ENCODE measurements at places on chromosomes 3 and 15. TPM values are rescaled to one million over a fixed set of nuclear protein-coding genes. Genes with fewer than 3 reads are reported as not detected.

Gene LRRC2
- total RNA-seq, result 70.6 TPM

Gene ITPKA
- total RNA-seq, result 1.0 TPM

Gene RAB6B
- total RNA-seq, result 42.4 TPM

Gene CPA3
- total RNA-seq, result 1.9 TPM

Gene WDR72
- total RNA-seq, result not detected

Gene PAK6
- total RNA-seq, result 2.6 TPM

Gene AP3B2
- total RNA-seq, result 0.22 TPM

- no peak for DNase-seq
Observed at GRCh38 chr3:101966226-101966625, 116.9 kb downstream of the NFKBIZ start.

DNA sequence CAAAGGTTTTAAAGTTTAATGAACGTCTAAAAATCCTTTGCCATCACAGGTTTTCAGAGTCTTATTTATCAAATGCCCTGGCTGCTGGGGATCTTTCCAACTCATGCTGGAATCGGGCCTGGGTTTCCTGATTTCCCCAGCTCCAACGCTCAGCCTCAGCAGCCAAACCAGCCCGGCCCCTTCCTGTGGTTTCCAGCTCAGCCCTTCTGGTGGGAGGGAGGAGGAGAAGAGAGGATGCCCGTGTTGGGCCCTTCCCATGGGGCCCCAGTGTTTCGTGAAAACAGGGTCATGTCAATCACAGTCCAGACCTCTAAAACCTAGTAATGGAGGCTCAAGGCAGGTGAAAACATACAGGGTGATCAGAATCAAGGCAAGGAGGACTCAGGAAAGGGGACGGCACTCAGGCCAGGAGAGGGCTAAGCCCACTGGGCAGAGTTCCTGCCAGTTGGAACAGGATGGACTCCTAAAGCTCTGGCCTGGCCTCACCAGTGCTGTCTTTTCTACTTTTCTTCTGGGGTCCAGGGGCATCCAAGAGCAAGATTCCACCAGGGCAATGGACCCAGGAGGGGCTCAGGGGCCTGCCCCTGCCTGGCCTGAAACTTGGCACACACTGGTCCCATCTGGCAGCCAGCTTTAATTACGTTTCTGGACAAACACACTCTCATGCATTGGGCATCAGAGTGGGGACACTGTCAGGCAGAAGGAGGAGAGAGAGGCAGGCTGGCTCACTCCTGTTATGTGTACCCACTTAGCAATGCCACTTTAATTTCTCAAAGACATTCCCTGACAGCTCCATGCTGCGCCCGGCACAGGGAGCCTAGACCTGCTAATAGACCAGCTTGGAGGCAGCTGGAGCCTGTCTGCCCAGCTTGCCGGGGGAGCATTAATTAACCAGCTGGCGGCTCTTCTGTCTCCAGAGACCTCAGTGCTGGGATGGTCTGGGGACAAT, 194.6 kb downstream of the FAM43A start:
- DNase-seq, result peak; percentile 86

- no peak for DNase-seq
Observed at GRCh38 chr15:57972864-57973263, 92.6 kb downstream of the ALDH1A2 start.

DNA sequence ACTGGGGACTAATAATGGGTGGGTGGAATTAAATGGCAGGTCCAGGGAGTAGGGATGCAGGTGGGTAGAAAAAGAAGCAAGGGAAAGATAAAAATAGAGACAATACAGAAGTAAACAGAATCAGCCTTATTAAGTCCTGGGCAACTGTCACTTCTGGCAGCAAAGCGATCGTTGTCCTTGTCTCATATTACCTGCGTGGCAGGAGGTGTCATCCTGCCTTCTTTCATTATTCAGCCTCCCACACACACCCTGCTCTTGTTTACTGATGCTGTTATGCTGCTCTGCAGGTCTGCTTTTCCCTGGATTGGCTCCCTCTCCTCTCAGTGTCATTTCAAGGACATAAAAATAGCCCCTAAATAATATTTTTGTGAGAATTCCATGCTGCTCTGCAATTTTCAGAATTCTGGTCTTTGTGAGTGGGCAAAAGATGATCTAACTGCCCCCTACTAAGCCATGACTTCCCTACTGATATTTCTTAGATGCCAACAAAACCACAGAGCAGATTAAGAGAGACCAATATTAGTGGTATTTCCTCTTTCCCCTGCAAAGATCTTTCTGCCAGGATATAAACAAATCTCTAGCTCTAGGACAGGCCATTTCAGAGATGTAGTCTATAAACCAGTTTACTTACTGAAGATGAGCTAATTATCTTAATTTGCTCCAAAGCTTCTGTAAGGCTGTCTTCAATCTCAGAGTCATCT, 8.5 kb downstream of the VEPH1 start:
- DNase-seq, result no peak

DNA sequence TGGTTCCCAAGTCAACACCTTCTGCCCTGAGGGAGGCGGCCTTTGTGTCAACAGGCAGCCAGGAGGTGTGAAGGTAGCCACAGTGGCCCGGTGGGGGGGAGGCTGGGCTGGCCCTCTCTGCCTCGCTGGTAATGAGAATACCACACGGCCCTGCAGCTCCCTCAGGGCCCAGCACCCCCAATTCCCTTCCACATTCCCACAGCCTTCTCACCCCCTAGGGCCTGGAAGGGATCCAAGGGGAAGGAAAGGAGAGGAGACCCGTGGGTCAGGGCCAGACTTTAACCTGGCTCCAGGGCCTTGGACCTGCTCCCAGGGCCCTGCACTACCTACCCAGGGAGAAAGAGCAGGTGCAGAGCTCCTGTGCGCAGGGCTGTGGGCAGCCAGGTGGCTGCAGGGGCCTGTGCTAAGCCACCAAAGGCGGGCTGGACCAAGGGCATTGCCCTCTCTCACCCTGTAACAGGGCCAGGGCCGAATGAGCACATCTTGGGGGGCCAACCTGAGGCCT, 8.7 kb upstream of the MESP2 start:
- no peak for DNase-seq

- DNase-seq, result no peak
Observed at GRCh38 chr15:69034352-69034751, 19.9 kb downstream of the NOX5 start.

GRCh38 chr15:38670128-38671005, 105.8 kb upstream of the RASGRP1 start:
- no peak for DNase-seq

GRCh38 chr15:70936326-70936725, 43.7 kb downstream of the LRRC49 start:
- DNase-seq, result no peak

DNA sequence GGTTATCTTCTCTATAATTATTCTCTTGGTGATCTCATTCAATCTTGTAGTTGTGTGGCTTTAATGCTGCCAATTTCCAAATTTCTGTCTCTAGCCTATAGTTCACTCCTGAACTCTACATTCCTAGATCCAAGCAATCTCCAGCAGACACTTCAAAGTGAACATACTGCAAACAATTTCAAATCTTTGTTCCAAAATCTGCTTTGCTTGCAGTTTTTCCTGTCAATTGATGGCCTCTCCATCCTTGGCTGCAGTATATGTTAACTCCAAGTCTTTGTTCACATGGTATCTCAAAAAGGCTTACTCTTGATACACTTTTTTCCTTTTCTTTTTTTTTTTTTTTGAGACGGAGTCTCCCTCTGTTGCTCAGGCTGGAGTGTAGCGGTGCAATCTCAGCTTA, 17.4 kb downstream of the NAA50 start:
- DNase-seq, result no peak

DNA sequence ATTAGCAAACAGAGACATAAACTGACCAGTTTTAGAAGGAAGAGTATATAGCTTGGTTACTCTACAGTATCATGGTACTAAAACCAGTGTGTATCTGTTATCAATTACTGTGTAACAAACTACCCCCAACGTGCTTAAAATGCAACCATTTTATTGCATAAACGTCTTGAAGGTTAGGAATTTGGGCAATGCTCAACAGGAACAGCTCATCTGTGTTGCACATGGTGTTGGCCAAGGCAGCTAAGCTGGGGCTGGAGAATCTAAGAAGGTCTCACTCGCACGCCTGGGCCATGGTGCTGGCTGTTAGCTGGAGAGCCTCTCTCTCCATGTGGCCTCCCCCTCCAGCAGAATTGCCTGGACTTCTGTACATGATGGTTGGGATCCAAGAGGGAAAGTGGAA, 81.2 kb upstream of the THBS1 start:
- DNase-seq, result no peak

DNA sequence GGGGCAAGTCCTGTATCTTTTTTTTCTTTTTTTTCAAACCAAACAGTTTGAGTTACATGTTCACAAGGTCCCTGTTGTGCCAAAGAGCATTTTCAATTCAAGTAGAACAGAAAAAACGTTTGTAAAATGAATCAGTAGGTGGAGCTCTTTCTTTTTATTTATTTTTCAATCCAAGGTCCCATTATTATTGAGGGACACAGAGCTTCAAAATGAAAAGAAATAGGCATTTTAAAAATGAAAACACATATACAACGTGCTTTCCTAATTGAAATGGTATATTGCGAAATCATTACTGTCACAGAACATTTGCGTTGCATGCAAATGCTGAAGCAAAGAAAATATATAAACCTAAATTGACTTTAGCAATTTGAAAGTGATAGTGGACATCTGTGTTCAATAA, 711.0 kb downstream of the MECOM start:
- no peak for DNase-seq

- no peak for DNase-seq
Observed at GRCh38 chr15:34594361-34594760, 10.9 kb upstream of the GOLGA8B start.

GRCh38 chr3:117200962-117201361, 491.4 kb downstream of the TUSC7 start:
- DNase-seq, result no peak

Data from cardiac septum (tissue), 1 donor.